Stimulated activated CD4-positive, alpha-beta T cell treated with anti-CD3 and anti-CD28 coated beads, TNF-alpha, amount 100 ng/mL, for 1 hour (primary cell): ENCODE measurements at places on chromosomes 7 and 10.

DNA sequence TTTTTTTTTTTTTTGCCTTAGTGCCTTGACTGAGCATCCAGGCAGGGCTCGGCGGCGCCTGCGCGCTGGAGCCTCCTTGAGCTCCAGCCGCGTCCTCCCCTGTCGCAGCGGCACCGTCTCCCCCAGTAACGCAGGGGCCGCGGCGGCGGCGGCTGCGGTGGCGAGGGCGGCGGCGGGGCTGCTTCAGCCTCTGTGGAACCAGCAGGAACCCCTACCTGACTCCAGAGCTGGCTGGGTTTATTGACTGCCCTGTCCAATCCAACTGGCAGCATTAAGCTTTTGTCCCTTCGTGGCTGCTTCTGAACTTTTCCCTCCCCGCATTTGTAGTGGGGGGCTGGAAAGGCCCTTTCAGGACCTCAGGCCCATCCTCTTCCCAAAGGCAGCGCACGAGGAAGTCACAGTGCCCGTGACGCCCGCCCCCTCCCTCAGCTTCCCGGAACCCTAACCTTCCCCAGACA lies at the start of gene GPR85:
TSS of gene GPR85 (minus strand) at position 397 of the 458 bp plus-strand sequence. CDS start 2,106 bp downstream, outside the sequence.
- DNase-seq: no peak

- DNase-seq: no peak
Measured at GRCh38 chr7:80278737-80279136, 144.1 kb downstream of the GNAI1 start.

DNA sequence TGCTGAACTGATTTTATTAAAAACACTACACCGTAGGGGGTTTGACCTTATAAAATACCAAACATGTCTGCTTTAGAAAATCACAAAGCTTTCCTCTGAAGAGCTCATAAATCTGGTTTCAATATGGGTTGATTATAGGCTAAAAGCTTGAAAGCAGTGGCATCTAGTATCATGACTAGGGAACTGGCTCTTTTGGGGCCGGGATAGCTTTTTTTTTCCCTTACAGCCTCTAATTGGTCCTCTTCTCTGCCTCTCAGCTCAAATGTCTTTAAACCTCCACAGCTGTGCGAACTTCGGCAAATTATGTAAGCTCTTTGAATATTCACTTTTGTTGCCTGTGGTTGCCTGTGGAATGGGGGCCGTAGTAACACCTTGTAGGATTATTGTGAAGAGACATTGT lies 8.4 kb downstream of the BAMBI start:
- no peak for DNase-seq

GRCh38 chr7:149879271-149879743 lies 5.5 kb downstream of the ATP6V0E2 start:
- DNase-seq: no peak

- no peak for DNase-seq
Measured at GRCh38 chr7:1045069-1046063, 1.0 kb downstream of the GPR146 start.

DNA sequence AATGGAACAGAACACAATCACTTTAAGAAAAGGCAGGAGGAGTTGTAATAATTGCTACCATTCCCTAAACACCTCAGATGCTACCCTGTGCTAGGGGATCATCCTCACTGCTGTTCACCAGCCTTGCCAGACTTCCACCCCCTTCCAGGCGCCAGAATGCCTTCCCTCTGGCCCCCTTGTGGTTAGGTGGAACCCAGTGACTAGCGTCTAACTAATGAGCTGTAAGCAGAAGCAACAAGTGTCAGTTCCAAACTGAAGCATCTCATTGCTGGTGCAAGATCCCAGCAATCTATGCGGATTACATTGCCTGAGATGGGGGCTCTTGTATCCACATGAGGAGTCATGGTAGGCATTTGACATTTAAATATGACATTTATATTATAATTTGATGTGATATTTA lies 86.6 kb downstream of the FRMD4A start:
- no peak for DNase-seq

- no peak for DNase-seq
Measured at GRCh38 chr7:90892213-90892612, 296.1 kb downstream of the CDK14 start.

GRCh38 chr7:1714583-1715330 lies 44.7 kb downstream of the ELFN1 start:
- no peak for DNase-seq

GRCh38 chr7:83271212-83272099 lies 108.8 kb upstream of the PCLO start:
- no peak for DNase-seq

DNA sequence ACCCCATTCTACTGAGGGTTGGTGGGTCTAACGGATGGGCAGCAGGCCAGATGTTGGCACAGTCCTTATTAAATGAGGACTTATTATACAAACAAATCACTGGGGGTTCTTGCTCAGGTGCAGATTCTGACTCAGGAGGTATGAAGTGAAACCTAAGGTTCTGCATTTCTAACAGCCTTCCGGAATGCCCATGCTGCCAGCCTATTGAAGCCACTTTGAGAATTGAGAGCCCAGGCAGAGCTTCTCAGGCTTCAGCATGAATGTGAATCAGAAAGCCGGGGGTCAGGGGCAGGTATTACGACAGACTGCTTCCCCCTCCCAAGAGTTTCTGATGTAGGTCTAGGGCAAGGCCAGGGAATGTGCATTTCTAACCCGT lies 34.1 kb upstream of the NPFFR1 start:
- no peak for DNase-seq

DNA sequence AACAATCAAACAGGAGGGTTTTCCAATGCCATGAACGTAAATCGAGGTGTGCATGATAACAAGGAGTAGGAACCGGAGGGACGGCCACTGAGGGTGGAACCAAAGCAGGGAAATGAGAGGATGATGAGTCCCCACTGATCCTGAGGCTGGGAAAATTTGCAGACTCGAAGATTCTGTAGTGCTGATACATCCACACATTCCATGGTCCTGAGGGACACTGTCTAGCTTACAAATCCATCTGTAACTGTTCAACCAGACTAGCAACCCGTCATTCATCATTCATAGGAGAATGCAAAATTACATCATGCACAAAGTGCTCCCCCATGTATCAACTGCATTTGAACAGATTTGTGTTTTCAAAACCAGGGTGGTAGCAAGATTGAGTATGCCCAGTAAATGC lies 189.7 kb downstream of the PTPRN2 start:
- no peak for DNase-seq
